SK-N-MC (cell line): ENCODE measurements at places on chromosomes 16 and 17.

- no peak for DNase-seq
Measured at GRCh38 chr17:82118815-82119380, 20.9 kb upstream of the FASN start.

DNA sequence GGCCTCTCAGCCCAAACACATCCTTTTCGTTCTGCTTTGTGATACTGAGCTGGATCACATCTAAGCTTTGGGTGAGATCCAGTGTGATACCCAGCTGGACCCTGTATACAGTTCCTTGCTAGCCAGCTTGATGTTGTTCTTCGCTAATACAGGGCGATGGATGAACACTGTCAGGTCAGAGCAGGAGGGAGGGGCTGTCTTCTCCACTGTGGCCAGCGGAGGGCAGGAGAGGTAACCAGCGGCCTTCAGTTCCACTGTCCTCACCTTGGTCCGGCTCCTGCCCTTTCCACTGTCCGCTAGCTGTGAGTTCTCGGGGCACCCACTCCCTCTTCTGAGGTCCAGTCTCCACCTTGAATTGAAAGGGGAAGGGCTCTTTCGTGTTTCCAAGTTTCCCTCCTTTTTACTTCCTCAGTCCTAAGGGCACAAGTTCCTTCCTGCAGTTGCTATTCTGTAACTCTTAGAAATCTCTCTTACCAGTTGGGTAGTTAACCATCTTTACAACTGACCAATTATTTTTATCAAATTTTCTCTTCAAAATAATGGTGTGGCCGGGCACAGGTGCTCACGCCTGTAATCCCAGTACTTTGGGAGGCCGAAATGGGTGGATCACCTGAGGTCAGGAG is 3.0 kb upstream of the ZNF213 start:
- no peak for DNase-seq

- no peak for DNase-seq
Measured at GRCh38 chr17:64707050-64707591, 45.0 kb upstream of the SMURF2 start.

DNA sequence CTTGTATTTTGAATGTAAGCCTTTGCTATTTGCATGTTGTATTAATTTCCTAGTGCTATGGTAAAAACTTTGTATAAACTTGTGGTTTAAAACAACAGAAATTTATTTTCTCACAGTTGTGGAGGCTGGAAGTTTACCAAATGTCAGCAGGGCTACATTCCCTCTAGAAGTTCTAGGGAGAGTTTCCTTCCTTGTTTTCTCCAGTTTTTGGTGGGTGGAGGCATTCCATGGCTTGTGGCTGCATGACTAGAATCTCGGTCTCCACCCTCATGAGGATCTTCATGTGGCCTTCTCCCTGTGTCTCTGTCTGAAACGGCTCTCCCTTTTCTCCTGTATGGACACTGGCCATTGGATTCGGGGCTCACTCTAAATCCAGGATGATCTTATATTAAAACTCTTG is 482.2 kb upstream of the GOT2 start:
- DNase-seq: no peak

DNA sequence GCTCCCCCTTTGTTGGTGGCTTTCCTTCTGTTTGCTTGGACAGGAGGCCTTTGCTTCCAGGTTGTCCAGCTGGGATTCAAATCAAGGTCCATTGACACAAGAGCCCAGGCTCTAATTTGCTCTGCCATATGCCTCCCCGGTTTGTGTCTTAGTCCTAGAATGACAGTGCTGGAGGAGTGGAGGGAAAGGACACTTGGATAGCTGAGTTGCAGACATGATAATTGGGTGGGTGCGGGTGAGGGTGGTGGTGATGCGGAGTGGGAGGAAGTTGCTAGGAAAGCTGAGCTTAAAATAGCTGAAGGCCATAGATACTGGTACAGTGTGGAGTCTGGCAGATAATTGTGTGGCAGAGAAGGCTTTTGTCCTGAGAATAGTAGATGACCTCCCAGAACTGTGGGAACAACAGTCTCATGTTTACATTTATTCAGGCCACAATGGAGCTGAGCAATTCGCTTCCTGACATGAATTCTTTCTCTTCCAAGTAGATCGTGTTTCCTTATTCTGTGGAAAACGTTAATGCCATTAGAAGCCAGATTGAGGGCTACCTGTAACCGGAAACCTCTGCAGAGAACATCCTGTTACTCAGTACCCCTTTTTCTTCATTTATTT is 23.8 kb downstream of the SEC14L1 start:
- no peak for DNase-seq

DNA sequence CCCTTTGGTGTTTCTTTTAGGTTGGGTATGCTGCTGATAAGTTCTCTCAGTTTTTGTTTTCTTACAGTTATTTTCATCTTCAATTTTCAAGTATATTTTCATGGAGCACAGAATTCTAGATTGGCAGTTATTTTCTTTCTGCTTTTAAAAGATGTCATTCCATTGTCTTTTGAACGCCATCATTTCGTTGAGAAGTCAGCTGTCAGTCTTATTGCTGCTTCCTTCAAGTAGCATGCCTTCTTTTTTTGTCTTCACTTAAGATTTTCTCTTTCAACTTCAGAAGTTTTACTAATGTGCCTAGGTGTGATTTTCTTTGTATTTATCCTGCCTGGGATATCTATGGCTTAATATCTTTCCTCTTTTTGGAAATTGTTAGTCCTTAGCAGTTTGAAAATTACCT is 262.2 kb upstream of the PMFBP1 start:
- DNase-seq: peak; percentile 5

DNA sequence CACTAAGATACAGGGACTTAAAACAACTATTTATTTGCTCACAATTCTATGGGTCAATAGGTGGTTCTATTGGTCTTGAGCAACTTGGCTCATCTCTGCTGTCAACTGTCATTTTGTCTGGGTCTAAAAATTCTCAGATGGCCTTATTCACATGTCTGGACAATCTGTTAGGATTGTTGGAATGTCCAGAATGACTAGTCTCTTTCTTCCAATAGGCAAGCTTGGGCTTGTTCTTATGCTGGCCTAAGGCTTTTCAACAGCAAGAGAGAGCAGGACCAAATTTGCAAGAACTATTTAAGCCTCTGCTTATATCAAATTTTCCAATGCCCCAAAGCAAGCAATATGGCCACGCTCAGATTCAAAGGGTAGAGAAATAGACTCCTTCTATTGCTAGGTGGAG is 240.9 kb downstream of the KIF2B start:
- no peak for DNase-seq

DNA sequence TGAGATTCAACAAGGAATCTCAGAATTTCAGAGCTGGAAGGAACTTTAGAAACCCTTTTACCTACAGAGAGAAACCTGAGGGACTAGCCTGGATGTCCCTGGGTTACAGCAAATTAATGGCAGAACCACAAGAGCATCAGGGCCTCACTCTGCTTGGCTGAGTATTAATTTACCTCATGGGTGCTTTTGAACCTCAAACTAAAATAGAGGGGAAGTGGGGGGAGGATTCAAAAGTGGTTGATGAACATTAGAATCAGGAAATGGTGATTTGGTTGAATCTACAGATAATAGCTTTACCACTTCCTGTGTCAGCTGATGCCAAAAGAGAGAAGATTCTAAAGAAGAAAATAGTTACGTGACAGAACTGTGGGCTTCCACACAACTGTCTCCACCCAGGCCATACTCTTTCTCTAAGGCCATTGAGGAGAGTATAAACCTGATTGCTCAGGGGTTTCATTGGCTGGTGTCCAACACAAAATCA is 11.3 kb upstream of the SKAP1 start:
- DNase-seq: peak; percentile 61

GRCh38 chr16:53744449-53744848 is 40.5 kb downstream of the FTO start:
- DNase-seq: no peak

GRCh38 chr17:79917902-79918484 is 78.8 kb upstream of the CBX4 start:
- no peak for DNase-seq

DNA sequence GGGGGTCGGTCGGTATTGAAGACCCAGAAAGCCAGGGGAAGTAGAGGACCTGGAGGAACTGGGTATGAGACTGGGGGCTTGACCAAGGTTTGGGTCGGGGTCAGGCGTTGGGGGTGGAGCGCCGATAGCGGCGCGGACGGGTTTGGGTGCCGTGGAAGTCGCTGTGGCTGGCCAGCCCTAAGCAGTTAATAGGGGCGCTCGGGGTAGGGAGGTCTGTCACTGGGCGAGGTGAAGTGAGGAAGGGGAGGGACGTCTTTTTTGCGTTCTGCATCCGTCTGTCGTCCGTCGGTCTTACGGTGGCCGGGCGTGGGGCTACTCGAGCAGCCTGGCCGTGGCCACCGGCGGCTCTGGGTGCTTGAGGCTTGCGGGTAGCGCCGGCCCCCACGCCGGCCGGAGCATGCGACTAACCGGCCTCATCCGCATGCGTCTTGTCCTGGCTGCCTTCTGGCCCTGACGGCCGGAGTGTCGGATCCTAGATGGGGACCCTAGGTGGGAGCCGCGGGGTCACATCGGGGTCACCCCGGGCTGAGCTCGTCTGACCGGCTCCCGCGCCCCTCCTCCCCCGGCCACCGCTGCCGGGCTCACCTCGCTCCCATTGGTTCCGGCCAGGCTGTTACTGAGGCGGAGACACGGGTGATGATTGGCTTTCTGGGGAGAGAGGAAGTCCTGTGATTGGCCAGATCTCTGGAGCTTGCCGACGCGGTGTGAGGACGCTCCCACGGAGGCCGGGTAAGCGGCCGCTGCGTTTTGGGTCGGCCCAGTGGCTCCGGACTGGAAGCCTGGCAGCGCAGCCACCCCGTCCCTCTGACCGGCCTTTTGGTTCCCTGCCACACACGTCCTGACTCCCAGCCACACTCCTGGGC is 10.3 kb upstream of the TMEM88 start:
- no peak for DNase-seq

GRCh38 chr17:73646409-73647300 is 2.4 kb upstream of the SDK2 start:
- no peak for DNase-seq

DNA sequence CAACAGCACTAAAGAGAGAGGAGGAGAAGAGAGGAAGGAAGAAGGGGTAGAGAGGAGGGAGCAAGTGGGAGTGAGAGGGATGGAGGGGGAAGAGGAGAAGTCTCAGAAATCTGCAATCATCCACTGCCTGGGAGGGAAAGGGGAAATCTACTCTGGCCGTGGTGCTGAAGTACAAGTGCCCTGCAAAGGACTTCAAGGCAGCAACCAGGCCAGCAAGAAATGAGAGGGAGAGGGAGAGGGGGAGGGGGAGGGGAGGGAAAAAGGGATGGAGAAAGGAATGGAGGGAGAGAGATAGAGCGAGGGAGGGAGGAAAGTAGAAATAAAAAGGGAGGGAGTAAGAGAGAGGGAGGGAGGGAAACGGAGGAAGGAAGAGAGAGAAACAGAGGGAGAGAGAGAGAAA is 130.8 kb upstream of the EEF2KMT start:
- DNase-seq: no peak

DNA sequence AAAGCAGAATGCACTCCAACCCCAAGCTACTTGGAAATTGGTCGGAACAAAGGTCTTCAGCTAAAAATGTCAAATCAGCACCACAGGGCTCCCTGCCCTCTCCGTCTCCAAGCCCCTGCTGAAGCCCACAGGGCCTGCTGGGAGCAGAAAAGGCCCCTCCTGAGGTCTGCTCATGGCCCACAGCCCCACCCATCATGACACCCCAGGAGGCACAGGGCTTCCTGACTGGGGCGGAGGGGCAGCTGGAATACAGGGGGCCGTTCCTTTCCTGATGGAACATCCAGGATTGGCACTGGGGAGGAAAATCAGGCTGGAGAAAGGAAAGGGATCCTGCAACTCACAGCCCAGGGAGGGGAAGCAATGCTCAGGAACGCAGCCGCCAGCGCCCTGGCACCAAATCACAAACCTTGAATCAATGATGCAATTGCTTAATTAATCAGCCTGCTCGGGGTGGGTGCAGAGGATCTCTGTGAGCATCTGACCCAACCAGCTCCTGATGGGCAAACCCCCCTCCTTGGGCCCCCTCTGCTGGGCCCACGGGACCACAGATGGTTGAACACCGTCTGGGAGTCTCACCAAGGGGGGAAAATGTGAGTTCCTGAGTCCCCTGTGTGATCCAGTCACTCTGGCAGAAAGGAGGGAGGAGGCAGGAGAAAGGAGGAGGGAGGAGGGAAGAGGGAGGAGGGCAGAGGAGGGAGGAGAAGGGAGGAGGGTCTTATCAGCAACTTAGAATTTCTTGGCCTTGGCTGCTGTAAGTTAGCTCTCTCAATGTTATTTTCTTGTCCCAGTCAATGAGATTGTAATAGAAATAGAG is 155.5 kb downstream of the ZNF423 start:
- DNase-seq: no peak

DNA sequence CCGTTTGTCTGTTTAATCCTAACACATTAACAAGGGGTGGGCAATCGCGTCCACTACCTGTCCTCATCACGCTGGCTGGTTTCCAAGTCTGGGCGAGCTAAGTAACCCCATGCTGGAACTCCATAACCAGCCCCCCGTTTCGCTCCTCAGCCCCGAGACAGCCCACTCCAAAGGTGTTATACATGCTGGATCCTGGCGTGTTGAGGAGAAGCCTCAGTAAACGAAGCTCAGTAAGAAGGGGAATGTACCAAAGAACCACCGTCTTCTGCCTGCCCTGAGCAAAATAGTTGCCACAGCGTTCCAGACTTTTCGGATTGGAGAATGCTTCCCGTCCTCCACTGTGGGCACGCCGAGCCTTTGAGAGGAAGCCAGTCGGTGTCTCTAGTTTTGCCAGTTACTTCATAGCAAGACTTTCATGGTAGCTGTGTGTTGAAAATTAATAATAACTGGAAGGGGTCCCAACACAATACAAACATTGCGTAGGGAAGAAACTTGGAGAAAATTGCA is 16.1 kb upstream of the C17orf78 start:
- no peak for DNase-seq

DNA sequence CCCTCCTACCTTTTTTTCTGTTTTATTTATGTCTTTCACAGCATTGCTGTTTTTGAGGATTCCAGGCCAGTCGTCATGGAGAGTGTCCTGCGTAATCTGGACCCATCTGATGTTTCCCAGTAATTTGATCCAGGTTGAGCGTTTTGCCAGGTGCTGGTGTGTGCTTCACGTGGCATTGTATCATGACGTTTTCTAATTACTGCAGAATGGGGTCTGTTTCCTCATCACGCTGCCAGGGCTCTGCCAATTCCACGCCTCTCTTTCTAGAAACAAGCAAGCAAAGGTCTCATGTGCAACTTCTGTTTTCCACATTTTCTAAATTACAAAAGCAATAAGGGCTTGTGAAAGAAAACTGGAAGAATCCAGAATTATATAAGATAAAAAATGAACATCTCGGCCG is 28.3 kb upstream of the BHLHA9 start:
- DNase-seq: no peak

DNA sequence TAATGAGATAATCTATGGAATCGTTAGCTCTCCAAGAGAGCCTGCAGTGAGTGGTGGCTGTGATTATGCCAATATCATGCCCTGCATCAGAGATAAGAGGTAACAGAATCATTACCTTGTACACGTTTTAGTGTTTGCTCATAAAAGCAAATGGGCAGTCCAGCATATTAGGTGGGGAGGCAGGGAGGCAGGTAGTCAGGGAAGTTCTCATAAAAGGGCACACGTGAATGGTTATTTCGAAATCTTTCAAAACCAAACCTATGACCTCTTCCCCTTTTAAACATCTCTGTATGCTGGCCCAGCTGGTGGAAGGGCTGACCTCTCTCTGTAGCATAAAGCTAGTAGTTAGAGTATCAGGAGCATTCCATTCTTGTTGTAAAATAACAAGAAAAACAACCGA is 51.7 kb downstream of the VAT1L start:
- DNase-seq: no peak

GRCh38 chr17:63703556-63704258 is 3.8 kb upstream of the LIMD2 start:
- DNase-seq: no peak

GRCh38 chr16:706189-707061 is 824 bp upstream of the FBXL16 start:
- DNase-seq: no peak
